ENCODE measurements at places on chromosomes 12 and 14.

DNA sequence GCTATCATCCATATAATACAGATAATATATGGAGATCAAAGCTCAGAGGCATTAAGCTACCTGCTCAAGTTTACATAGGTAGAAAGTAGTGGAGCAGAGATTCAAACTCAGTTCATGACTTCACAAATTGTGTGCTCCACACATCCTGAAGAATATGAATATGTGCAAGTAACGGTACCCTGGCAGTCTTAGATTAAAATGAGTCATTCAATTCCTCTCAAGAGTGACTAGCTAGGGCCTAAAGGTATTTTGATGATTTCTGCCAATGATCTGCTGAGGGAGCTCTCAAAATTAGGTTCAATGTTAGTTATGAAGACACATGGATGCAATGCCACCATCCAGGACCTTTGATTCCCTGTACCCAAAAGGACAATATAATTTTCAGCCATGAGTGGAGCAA, 58.9 kb downstream of the GRIP1 start:
- DNase-seq: no peak

DNA sequence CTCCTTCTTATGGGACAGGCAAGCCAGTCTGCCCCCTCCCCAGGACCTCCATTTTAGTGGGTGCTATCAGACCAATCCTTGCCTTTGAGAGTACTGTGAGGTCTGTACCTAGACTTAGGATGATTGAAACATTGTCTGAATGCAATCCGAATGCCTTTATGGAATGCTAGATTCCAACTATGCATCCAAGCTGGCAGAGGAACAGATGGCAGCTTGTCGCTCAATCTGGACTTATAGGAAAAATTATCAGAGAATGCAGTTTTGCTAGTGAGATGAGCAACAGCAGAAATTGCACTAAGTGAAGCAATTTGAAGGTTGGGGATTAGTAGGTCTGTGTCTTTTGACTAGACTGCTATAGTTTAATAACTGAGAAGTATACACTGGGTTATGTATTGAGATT, 109.1 kb downstream of the DYRK2 start:
- DNase-seq: no peak

- DNase-seq: no peak
Observed at GRCh38 chr12:47709237-47709636, 3.4 kb upstream of the RPAP3 start.

DNA sequence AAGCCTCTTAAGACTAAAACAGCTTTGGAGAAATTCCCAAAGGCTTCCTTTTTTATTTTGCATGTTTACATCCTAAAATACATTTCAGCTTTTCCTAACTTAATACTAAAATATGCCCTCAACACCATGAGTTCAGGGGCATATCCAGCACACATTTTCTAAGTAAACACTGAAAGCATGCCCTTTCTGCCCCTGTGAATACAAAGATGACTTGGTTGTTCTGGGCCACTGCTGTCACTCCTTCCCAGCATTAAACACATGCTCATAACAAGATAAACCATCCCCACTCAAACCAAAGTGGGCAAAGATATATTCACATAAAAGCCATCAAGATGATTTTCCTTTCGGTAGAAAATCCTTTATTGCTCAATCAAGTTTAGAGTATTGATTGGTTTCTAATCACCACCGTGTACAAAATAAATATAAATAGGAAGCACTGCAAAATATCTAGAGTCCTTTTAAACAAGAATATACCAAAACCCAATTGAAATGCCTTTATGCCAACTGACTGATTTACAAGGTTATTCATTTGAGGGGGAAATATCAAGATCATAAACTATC, 1.9 kb downstream of the CCNB1IP1 start:
- DNase-seq: no peak

DNA sequence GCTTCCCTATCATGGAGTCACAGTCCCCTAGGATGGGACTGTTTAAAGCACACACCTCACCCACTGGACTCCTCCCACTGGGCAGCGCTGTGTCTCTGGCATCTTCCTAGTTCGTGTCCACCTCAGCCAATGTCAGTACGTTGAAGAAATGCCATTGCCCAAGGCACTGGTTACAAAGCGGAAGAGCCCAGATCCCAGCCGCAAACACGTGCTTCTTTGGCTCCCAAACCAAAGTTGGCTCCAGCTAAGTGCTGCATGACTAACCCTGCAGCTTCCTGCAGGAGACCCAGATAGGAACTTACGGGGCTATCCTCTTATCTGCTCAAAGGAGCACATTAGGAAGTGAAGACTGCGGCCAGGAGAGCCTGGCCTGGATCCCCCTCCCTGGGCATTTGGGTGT, 9.3 kb downstream of the SYNE3 start:
- DNase-seq: no peak
